ENCODE measurements at places on chromosomes 4 and X.
A peak's percentile ranks its signal among the peaks of the same experiment; 100 is the strongest.

DNA sequence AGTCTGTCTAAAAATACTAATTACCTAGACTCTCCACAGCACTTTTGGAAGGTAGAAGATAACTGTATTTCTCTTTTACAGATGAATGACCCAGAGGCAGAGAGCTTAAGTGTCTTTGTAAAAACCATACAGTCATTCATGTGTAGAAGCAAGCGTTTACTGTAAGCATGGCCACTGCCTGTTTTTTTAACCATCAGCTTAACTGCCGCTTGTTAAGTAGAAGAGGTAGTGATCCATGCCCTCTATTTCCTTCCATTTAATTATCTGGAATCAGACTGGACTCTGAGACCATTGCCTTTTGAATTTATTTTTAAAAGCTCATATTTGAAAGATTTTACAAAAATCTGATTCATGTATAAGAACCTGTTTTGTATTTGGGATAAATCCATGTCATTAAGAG lies 111.2 kb upstream of the TECRL start:
- DNase-seq = no peak

DNA sequence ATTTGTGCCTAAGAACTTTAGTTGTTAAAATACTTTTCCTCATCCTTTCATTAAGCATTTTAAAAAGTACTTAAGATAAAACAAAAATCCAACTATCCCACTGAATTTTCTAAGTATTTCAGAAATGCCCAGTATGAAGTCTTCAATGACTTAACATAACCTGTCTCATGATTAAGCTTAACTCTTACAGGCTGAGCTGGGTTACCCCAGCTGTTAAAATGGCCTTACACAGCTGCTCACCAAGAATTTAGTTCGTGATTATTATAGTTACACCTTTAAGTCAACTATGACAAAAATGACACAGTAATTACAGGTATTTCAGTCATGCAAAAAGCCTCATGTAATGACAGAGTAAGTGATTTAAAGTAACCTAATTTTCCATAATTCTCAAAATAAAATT lies 145.7 kb downstream of the FBXW7 start:
- no peak for DNase-seq

GRCh38 chrX:34528081-34528480 lies 129.0 kb downstream of the TMEM47 start:
- no peak for DNase-seq

- no peak for DNase-seq
Measured at GRCh38 chr4:150673793-150674192, 91.8 kb downstream of the MAB21L2 start.

DNA sequence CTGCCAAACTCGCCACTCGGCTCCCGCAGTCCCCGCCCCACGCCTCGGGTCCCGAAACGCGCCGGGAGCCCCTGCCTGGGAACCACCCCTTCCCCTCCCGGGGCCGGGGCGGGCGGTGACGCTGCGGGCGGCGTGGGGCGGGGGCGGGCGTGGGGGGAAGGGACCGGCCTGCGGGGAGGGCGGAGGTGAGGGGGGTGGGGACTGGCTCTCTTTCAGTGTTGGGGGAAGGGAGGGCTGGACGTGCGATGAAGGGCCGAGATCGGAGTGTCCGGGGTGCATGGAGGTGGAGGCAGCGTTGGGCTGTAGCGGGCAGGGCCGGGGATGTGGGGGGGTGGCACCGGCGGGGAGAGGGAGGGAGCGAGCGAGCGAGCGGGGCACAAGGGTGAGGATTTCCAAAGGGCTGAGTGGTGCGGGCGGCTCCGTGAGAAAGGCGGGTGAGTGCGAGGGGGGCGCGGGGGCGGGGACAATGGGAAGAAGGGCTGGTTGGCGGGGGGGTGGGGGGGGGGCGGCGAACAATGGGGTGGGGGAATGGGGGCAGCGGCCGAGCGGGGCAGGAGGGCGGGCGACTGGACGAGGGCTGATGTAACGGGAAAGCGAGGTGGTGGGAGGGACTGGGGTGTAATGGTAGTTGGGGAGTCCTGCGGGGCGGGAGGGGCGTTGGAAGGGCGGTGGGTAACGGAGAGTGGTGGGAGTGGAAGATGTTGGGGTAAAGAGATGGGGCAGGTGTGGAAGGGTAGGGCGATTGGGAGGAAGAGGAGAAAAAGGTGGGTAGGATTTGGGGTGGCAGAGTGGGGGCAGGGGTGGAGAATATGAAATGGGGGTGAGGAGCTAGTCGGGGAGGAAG lies 578 bp downstream of the DCUN1D4 start:
- peak; percentile 65 for DNase-seq

- DNase-seq = no peak
Measured at GRCh38 chr4:78446619-78447018, 105.0 kb upstream of the ANXA3 start.
